NCI-H2081 (cell line): ENCODE measurements at places on chromosomes 12 and 14.

DNA sequence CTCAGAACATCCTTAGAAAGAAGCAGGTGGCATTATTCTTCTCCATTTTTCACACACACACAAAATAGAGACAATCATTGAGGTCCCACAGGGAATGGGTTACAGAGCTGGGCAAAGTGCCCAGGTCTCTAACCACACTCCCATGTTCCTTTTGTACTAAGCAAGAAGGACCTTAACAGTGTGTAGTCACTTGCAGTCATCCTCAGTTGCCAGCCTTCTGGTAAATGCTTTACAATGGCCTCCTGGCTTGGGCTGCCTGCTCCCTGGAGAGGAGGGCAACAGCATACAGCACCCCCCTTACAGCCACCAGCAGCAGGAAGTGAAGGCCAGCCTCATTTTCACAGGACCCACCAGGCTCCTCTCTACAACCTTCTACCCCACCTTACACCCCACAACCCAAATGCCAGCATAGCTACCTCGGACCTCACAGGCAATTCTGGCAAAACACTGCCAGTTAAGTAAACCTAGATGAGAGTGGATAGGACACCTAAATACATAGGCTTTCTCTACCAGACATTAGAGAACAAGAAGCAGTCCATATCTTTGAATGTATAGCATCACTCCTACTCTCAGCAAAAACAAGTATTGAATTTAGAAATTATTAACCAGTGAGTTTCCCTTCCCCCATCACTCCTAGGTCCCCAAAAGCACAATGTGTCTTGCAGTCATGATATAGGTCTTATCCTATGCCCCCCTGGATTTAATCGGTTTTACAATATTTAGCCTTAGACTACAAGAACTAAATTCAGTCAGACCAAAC is 88.1 kb downstream of the PPP2R5E start:
- DNase-seq: peak; percentile 79

- DNase-seq: no peak
These were observed 108.1 kb downstream of the DENND5B start for GRCh38 chr12:31482816-31483215.

DNA sequence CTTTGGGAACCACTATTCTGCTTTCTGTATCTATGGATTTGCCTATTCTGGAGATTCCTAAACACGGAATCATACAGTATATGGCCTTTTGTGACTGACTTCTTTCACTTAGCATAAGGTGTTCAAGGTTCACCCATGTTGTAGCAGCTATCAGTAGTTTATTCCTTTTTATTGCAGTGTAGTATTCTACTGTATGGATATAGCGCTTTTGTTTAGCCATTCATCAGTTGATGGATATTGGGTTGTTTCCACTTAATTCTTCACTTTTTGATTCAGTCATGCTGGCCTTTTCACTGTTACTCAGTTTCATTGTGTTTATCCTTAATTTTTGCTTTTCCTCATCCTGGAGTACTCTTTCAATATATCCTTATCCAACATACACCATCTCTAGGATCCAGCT is 5.1 kb downstream of the PPP4R4 start:
- DNase-seq: no peak

- no peak for DNase-seq
These were observed 132.4 kb downstream of the TGFB3 start for GRCh38 chr14:75849300-75849895.

DNA sequence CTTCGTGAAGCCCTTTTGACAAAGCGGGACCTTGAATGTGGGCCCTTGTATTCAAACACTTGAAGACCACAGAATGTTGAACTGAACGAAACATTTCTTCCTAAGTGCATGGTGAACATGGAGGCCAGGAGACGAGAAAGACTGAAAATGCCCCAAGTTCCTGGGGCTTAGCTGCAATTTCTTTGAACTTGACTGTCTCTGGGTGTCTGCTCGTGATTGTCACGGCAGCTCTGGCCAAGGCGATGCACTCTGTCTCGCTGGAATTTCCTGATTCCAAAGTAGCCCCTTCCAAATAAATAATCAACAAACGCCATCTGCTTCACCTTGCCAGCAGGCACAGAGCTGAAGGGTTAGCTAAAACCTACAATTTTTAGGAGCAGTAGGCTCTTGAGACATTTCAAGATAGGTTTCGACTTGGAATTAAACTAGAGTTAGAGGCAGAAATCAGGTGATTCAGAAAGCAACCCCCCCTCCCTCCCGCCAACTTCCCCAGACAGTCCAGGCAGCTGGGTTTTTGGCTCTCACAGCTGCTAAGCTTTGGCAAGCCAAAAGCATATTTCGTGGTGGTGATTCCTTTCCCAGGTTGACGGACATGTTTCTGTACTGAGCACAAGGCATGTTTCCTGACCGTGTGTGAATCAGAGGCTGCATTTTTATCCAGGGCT is 13.5 kb upstream of the IRF2BPL start:
- DNase-seq: peak; percentile 72

DNA sequence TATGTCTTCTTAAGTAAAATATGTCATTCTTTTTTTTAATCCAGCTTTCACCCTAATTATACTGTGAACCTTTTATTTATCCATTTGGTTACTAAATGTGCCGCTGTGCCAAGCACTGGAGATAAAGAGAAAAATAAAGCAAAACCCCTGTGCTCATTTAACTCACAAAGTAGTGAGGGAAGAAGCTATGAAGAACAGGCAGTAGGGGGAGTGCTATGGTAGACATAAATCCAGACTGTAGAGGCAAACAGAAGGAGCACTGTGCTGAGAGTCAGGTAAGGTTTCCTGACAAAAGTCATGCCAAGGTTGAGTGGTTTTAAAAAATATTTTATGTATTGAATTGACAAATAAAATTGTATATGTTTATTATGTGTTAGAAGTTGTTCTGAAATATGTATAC is 188.5 kb upstream of the SYT10 start:
- no peak for DNase-seq

GRCh38 chr12:99068993-99069747 is 424.1 kb downstream of the APAF1 start:
- no peak for DNase-seq

DNA sequence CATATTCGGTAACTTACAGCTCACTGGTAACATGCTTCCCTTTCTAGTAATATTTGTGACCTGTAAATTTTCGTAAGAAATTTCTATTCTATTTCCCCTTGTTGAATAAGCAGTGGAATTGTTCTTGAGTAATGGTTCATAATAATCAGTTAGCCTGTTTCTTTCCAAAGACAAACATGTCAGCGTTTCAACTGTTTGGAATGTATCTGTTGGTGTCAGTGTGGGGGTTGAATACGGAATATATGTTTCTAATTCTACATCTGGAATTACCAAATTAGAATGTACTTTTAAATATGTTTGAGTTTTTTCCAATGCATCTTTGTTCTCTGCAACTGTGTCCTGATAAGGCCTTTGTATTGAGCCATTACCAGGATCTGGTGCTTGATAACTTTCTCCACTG is 2.0 kb downstream of the BBS10 start:
- DNase-seq: no peak

DNA sequence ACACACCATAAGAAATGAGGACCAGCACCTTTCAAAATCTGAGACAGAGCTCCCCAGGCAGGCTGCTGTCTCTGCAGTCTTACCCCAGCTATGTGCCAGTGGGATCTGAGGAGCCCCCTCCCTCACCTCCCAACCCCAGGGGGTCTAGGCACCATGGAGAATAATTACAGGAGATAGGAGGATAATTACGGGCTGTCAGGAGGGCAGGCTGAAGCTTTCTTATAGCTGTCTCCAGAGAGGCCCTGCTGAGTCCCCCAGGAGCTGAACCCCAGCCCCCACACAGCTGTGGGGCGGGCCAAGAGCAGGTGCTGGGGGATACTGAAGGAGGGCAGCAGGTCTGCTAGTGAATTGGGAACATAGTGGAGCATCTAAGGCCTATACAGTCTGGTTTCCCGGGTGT is 6.8 kb downstream of the CPNE6 start:
- peak; percentile 47 for DNase-seq

DNA sequence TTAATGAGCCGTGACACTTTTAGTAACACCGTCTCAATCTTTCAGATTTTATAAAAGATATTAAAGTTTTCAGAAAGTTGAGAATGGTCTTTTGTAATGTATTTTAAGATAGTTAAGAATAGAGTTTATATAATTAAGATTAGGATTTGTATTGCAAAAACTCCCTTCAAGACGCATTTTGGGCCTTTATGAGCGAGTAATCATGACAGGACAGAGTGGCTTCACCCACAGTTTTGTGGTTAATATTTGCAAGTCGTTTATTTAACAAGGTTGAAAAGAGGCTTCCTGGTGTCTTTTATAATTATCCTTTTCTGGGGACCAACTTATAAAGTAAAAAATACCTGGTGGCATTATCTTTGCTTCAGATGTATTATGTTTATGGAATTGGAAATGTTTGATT is 44.0 kb downstream of the TRAF3 start:
- DNase-seq: no peak

DNA sequence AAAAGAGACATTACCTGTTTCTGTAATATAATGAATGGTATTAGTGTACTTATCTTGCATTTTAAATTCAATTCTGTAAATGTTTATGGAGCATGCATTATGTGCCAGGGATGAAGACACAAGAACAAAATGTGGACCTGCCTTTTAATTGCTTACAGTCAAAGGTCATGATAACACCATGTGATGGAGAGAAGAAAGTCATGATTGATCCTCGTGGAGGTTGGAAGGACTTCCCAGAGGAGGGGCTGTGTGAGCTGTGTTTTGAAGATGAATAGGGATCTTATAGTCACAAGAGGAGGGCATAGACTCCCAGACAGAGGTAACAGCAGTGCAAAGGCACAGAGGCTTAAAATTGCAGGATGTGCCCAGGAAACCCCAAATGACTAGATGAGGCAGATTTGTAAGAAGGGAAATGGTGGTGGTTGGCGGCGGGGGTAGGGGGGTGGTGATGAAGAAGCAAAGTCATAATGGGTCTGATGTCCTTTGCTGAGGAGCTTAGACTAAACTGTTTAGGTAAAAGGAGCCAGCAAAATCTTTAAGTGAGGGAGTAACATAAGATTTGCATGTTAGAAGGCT is 151.5 kb downstream of the PRKCH start:
- no peak for DNase-seq

GRCh38 chr14:100826391-100827100 is 628 bp downstream of the MEG3 start:
- DNase-seq: no peak

DNA sequence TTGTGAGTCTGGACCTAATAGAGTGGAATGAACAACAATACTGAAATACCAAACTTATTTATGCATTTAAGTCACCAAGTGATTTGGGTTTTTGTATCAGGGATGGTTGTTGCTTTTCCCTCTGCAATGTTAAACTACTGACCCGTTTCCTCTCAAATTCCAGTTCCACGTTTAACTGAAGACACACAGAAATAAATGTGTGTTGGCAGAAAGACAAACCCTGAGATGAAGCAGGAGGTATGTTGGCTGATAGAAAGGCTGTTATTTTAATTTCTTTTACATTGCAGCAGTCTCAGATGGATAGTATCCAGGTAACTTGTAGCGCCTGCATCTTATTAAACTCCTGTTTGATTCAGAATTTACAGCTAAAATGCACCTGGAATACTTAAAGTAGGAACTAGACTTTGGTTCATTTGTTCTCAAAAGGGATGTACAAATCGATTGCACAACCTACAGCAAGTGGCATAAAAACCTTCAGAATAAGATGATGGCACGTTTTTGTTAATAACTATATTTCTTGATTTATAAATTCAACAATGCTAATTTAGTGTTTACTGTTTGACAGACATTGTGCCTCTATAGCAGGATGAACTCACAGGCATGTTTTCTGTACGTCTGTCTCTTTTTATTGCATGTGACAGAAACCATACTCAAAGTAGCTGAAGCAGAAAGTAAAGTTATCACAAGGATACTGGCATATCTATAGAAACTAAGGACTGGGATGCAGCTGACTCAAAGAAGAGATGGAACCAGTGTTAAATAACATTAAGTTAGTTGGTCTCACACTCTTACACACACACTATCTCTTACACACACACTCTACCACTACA is 405.7 kb downstream of the ZFP36L1 start:
- DNase-seq: no peak

- no peak for DNase-seq
These were observed 16.5 kb downstream of the FAM186B start for GRCh38 chr12:49588721-49589516.

DNA sequence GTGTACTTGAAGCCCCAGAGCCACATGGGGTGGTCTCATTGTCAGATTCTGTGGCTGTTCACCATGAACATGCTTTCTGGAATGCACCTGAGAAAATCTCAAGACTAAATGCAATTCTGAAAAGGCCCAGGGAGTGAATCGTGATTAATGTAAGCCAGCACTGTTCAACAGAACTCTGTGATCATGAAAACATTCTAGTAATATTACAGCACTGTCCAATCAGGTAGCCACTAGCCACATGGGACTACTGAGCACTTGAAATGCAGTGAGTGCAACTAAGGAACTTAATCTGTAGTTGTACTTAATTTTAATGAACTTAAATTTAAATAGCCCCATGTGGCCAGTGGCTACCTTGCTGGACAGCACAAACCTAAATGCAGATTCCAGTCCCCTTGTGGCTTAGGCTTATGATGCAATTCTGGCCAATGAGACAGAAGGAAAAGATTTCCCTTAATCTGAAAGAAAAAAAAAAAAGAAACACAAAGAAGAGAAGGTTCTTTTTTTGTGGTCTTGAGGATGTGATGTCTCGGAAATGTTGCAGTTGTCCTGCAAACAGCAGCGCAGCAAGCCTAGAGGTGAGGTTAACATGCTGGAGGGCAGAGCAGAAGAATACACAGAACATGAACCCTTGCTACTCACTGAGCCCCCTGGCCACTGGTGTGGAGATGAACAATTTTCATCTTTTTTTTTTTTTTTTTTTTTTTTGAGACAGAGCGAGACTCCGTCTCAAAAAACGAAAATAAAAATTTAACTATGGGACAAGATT is 48.2 kb downstream of the SPPL3 start:
- no peak for DNase-seq

- no peak for DNase-seq
These were observed 53.5 kb downstream of the ADGRD1 start for GRCh38 chr12:131007031-131007739.

GRCh38 chr12:53258541-53259539 is 9.3 kb upstream of the ESPL1 start:
- DNase-seq: no peak

DNA sequence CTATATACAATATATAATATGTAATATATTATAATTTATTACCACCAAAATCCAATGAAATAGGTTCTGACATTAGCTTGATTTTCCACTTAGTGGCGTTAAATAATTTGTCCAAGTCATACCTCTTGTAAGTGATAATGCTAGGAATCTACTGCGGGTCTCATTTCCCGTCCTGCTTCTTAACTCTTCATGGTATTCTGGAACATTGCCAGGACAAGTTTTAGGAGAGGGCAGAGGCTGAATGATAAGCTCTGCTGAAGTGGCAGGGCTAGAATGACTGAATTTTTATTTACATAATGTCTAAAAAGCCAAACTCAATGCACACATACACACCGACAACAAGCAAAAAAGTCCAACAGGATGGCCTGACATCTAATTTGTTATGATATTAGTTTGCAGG is 70.4 kb upstream of the PTPRQ start:
- no peak for DNase-seq

GRCh38 chr14:95505030-95505589 is 11.3 kb downstream of the SYNE3 start:
- no peak for DNase-seq

- DNase-seq: no peak
These were observed 86.4 kb upstream of the NOS1 start for GRCh38 chr12:117447665-117448366.
